RKO (cell line): ENCODE measurements at places on chromosomes 6 and 20.

DNA sequence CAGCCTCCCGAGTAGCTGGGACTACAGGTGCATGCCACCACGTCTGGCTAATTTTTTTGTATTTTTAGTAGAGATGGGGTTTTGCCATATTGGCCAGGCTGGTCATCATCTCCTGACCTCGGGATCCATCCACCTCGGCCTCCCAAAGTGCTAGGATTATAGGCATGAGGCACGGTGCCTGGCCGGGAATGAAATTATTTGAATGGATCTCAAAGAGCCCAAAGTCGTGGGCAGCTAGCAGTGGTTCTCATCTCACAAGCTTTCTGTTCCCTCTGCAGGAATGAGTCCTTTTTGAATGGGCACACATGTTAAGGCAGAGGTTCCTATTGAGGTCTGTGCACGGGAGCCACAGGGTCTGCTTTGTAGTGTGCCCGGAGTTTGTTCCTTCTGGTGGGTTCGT lies 34.9 kb downstream of the PPP1R3G start:
- DNase-seq = no peak

GRCh38 chr6:46104209-46104608 lies 25.6 kb upstream of the ENPP4 start:
- DNase-seq = no peak

- no peak for DNase-seq
Measured at GRCh38 chr6:156379392-156380289, 397.5 kb upstream of the ARID1B start.

- no peak for DNase-seq
Measured at GRCh38 chr6:165972139-165972802, 195.4 kb downstream of the TBXT start.

GRCh38 chr20:39021748-39022147 lies 59.6 kb downstream of the DHX35 start:
- DNase-seq = no peak

DNA sequence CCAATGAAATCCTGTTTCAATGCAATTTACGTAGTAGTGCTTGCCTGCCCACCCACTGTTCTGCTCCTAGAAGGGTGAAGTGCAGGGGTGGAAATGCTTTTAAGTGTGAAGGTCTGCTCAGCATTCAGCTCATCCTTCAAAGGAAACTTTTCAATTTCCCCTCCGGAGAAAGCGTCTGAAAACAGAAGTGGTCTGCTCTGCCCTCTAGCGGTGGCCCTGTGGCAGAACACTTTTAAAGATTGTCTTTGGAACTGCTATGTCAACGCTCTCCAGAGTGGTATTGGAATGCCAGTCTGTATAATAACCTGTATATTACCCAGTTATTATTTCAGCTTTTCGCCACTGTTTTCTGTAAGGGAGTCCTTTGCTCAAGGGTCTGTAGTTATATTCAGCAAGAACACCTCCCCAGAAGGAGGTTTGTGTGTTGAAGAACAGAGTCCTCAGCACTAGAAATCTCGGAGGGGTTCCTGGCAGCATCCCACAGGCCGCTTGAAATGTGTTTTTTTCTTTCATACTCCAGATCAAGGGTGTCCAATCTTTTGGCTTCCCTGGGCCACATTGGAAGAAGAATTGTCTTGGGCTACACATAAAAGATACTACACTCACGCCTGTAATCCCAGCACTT lies 63.1 kb upstream of the KLHL31 start:
- DNase-seq = peak; percentile 72

GRCh38 chr6:136446579-136447187 lies 103.5 kb downstream of the MAP7 start:
- no peak for DNase-seq

DNA sequence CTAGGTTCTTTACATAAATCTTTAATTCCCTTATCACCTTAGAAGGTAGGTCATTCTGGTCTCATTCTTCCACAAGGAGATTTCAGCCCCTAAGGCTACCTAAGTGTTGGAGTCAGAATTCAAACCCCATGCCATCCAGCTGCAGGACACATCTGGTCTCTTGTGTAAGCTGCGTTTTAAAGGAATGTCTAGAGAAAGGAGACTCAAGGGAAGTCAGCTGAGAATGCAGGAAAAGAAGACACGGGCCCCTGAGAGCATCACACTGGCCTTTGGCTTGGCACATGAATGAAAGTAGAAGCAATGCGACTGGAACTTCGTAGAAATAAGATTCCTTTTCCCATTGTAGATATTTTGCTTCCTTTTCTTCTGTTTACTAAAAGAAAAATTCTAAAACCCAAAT lies 76.7 kb upstream of the SYNJ2 start:
- no peak for DNase-seq

- DNase-seq = no peak
Measured at GRCh38 chr6:122783401-122783800, 3.9 kb downstream of the FABP7 start.

DNA sequence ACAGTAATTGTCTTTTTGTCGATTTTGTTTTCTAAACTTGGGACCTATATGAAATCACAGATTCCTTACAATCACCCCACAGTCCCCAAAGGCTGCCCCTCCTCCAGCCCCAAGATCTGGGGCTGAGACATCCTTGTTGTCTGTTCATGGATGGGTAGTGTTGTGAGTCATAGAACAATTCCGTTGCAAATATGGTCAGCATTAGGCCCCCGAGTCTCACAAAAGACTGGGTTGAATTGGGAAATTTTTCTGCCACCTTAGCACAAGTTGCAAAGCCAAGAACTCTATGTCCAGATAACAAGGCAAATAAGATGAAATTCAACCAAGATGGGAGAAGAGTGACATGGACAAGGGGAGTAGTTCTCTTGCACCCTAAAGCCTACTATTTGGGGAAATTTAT lies 10.5 kb upstream of the TAB2 start:
- no peak for DNase-seq

- DNase-seq = no peak
Measured at GRCh38 chr20:62985444-62985778, 21.4 kb downstream of the BHLHE23 start.

GRCh38 chr6:124223611-124224345 lies 420.1 kb downstream of the NKAIN2 start:
- DNase-seq = no peak

GRCh38 chr6:140256248-140256647 lies 881.8 kb upstream of the CITED2 start:
- no peak for DNase-seq

DNA sequence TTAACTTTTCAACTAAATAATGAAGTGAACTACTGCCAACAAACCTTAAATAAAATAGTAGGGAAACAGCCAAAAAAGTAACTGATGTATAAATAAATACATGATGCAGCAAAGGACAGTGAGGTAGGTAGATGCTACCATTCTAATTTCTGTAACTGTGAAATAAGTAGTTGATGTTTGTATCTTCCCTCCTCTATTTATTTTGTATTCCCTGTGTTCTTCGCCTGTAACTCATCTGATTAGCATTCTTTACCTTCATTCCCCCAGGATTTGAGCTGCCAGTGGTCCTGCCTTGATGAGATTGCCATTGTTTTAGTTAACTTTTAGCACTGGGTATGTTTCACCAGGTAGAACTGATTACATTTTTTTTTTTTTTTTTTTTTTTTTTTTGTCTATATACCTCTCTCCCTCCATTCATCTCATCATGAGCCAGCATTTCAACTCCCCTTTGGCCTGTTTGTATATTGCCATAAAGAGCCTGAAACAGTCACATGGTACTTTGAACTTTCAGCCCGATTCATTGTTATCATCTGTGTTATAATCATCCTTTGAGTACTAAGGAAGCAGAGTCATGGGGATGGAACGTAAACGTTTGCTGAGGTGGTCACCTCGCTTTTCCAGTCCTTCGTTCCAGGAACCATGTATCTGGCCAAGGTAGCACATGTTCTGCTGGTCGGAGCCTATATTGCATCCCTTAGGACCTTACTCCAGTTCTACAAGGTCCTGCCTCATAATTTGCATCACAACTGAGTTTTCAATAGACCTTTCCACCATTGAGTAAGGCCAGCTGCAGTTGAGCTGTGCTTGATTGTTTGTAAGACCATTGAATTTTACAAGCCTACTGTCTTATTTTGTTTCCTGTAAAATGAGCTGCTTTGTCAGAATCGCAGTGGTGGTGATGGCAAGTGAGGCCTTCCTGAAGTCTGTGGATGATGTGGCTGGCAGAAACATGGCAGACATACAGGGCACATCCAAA lies 107.6 kb downstream of the JAG1 start:
- DNase-seq = no peak

- no peak for DNase-seq
Measured at GRCh38 chr20:16007962-16008361, 565.3 kb downstream of the KIF16B start.

DNA sequence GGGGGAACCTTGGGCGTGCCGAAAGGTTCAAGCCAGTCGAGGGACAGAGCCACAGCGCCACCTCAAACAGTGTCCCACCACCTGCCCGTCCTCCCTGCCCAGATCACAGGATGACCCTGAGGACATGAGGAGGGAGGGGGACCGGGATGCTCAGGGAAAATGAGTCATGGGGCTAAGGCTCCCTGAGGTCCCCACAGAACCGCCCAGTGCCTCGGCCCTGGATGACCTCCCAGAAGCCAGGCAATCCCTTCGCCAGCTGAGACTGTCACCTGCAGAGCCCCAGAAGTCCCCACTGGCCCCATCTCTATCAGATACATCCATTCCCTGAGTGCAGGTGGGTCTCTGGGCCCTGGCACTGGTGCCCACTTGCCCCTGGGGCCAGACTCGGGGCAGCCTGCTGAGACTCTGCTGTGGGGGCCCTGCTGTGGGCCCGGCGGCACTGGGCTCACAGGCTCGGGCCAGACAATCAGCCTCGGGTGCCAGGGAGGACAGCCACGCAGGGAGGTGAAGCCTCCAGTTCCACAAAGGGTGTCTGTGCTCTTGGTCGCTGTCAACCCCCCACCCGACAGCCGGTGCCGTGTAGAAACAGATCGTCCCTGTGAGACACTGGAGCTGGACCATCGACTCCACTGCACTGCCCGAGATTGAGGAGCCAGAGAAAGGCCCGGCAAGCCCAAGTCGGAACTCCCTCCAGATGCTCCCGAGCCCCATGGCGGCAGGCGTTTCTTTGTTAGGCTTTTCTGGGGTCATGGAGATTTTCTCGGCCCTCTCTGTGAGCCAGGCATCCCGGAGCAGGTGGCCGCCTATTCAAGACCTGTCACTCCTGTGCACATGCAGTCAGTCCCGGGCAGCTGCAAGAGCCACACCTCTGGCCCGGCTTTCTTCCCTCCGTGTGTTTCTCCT lies 26.1 kb downstream of the PXDC1 start:
- no peak for DNase-seq

- no peak for DNase-seq
Measured at GRCh38 chr20:50909413-50909812, 21.8 kb downstream of the ADNP start.

GRCh38 chr6:4948781-4949450 lies 54.9 kb downstream of the RPP40 start:
- DNase-seq = no peak
